ENCODE measurements at places on chromosomes 3 and 15.

DNA sequence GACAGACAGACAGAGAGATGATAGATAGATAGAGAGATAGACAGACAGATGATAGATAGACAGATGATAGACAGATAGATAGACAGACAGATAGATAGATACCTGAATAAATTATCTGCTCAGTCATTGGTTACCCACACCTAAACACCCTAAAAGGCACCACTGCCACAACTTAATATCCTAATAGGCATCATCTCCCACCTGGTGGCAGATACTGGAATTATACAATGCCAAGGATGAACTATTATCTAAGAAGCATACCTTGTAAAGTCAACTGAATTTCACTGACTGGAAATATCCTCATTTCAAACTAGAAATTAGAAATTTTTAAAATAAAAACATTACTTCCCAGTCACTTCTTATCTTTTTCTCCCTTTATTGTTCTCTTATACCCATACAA lies 19.4 kb upstream of the ATP8B4 start:
- no peak for DNase-seq

DNA sequence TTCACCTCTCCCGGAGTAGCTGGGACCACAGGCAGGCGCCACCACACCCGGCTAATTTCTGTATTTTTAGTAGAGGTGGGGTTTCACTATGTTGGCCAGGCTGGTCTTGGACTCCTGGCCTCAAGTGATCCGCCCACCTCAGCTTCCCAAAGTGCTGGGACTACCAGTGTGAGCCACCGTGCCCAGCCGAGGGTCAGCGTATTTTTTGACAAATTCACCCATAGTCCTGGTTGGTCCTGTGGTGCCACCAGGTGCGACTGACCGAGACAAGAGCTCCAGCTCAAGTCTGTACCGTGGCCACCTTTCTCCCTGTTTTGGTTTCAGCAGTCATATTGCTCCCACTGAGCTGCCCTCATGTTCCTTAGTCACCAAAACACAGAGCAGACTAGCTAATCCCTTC lies 8.8 kb downstream of the SLC51A start:
- no peak for DNase-seq

DNA sequence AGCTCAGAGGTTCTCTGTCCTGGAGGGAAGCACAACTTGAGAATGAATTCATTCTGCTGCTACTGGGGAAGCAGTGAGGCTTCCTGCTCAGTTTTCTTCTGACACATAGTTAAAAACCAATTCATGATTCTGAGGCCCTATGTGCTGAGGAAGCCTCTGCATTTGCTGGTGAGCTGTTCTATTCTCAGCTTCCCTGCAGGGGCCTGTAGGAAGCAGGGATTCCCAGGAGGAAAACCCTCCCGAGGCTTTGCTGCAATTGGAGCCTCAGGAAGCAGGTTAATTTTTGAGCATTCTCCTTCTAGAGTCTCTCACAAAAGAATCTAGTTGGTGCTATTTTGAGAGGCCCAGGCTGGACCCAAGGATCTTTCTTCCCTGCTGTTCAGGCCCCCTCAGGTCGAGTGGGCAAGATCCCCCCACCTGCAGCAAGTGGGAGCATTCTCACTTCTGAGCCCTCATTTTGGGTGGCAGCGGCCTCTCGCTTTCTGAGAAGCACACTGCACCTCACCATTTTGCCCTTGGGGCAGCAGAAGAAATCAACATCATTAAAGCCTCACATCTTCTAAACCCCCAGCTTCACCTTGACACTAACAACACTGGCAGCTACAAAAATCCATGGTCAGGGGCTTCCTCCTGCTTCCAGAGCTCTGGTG lies 197.5 kb upstream of the TSC22D2 start:
- no peak for DNase-seq

DNA sequence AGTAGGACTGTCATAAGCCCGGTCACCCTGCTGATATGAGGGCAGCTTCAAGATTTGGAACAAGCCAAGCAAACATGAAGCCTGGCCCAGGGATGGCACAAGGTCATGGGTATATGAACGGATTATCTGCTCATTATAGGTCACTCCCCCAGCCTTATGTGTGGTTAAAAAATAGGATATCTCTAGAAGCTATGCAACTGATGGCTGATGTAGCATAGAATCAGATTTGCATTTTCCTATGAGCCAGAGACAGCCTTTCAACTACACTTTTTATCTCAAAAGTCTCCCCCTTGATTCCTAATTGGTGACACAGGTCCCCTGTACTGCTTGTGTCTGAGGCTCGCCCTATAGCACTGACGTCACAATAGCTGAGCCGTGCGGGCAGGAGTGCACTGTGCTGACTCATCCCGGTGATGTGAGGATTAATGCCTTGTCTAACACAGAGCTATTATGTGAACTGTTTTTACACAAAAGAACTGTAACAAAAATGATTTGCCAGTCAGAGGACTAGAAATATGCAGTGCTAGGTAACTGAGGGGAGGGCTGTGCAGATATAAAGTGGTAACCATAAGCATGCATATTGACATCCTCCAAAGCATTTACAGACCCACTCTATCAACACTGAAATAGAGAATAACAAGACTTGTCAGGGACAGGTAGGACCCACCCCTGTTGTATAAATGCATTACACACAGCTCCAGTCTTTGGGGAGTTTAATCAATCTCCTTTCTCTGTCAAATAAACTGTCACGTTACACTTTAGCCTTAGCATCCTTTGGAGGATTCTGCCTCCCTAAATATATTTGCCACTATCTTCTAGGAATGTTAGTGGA lies 204.9 kb downstream of the TIGIT start:
- DNase-seq = no peak

GRCh38 chr15:100937171-100937570 lies 18.0 kb downstream of the LRRK1 start:
- no peak for DNase-seq

GRCh38 chr3:186687120-186687651 lies 21.4 kb downstream of the HRG start:
- no peak for DNase-seq

GRCh38 chr15:93348711-93349545 lies 259.9 kb upstream of the RGMA start:
- no peak for DNase-seq

GRCh38 chr3:184440151-184440550 lies 60.3 kb downstream of the CHRD start:
- no peak for DNase-seq

DNA sequence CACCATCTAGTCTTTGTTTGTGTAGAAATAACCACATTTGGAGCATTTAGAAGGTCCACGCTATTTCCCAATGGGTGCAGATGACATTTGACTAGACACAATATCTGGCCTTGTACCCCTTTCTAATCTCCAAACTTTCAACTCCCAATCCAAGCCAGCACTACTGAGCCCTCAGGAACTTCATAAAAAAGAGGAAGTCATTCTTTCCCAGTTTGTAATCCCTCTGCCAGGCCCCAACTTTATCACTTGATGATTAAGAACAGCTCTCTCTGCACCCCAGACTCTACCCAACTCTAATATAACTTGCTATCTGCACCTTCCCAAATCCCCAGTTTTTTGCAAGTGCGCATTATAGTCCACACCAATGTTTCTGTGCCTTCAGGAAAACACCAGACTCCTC lies 170.2 kb downstream of the KCNMB2 start:
- DNase-seq = no peak

GRCh38 chr3:24867783-24868182 lies 373.1 kb upstream of the THRB start:
- no peak for DNase-seq

GRCh38 chr3:76694063-76694462 lies 345.8 kb upstream of the ROBO2 start:
- no peak for DNase-seq

GRCh38 chr3:134333522-134334181 lies 40.6 kb downstream of the AMOTL2 start:
- peak; percentile 55 for DNase-seq

DNA sequence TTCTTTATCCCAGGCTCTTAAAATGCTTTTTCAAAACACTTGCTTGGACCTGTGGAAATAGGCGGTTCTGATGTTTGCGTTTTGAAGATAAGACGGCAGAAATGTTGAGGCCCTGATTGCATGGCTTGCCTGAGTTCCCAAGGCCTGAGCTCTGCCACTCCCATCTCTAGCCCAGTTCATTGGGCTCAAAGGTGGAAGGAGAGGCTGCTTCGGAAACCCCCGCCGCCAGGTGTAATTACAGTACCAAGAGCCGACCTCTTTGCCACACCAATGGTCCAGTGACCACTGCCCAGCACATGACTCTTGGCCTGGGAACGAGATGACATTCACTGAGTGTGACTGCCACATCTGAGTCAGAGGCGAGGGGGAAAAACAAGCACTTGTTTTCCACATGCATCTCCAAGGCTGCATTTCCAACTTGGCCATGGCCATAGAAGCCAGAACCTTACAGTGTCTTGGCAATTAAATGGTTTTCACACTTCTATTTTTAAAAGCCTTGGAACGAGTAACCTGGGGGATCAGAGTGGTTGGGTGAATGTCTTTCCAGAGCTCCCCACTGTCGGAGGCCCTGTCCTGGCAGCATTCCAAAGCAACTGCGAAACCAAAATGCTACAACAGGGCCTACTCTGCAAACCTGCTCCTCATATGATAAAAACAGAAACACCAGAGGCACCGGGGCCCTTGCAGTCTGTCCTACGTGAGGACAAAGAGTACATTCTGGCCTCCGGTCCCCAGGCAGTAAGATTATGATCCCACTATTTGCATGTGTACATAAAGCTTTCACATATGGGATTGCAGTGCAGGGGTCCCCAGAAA lies 63.8 kb upstream of the CGNL1 start:
- DNase-seq = no peak

GRCh38 chr3:101631098-101631796 lies 45.7 kb downstream of the ZBTB11 start:
- no peak for DNase-seq

DNA sequence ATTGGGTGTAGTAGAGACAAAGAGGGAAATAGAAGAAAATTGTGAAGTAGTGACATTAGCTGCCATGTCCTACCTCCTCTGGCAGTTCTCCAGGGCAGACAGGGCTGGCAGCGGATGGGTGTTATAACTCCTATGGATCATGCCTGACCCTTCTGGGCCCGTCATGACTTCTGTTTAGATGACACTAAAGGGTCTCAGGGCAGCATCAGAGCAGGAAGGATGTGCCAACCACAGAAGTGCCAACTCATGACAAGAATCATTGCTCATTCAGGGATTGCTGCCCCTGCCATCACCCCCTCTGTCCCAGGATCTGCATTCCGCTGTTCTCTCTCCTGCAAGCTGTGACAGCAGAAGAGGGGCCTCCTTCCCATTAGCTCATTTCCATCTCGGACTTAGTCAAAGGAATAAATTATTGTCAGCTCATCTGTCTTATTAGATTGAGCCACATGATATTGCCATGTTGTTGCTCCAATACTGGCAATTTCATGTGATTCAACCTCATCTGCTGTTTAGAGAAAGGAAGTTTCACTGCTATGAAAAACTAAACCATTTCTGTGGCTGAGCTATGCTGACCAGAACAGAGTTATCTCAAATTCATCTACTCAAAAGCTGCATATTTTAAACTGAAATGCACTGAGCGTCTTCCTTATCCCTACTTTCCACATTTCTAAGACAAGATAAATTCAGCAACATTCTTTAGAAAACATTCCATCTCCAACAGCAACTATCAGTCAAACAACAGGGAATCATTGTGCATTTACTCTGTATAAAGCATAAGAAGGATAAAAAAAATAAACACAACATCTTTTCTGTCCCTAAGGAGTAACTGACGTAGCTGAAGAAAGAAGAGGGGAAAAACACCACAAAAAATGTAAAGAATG lies 271.6 kb downstream of the FHIT start:
- no peak for DNase-seq

DNA sequence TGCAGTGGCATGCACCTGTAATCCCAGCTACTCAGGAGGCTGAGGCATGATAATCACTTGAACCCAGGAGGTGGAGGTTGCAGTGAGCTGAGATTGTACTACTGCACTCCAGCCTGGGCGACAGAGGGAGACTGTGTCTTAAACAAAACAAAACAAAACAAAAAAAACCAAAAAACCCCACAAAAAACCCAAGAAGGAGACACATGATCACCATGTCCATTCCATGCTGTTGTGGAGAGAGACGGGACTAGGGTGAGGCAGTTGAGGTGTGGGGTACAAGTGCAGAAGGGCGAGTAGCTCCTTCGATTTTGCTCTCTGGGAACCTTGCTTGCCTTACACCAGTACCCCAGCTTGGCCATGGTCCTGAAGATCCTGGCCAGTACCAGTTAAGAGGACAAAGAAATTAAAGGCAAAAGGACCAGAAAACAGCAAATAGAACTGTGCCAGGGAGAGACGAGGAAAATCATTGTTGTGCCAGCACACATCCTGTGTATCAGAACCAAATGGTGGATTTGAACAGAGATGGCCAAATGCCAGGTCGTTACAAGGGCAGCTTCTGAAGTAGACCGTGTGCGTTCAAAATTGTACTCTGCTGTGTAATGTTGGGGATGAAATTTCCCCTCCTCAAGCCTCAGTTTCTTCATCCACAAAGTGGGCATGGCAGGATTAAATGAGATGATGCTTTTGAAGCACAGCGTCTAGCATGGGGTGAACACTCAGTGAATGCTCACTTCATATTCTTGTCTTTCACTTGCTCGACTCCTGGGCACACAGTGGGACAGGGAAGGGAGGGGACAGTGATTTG lies 42.9 kb upstream of the CTSH start:
- DNase-seq = no peak

DNA sequence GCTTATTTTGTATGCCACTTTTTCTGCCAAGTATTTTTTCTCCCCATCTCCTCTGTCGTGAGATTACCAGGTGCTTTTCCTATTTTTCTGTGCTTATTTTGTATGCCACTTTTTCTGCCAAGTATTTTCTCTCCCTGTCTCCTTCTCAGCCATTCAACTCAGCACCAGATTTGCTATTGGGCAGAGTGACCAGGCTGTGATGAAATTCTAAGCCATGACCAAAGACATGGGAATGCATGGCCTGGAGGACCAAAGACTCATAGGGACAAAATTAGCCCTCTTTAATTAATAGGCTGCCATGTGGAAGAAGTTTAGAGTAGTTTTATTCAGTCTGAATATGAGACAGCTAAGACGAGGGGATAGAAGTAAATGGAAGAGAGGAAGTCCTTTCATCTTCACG lies 257.4 kb downstream of the SQOR start:
- DNase-seq = no peak

DNA sequence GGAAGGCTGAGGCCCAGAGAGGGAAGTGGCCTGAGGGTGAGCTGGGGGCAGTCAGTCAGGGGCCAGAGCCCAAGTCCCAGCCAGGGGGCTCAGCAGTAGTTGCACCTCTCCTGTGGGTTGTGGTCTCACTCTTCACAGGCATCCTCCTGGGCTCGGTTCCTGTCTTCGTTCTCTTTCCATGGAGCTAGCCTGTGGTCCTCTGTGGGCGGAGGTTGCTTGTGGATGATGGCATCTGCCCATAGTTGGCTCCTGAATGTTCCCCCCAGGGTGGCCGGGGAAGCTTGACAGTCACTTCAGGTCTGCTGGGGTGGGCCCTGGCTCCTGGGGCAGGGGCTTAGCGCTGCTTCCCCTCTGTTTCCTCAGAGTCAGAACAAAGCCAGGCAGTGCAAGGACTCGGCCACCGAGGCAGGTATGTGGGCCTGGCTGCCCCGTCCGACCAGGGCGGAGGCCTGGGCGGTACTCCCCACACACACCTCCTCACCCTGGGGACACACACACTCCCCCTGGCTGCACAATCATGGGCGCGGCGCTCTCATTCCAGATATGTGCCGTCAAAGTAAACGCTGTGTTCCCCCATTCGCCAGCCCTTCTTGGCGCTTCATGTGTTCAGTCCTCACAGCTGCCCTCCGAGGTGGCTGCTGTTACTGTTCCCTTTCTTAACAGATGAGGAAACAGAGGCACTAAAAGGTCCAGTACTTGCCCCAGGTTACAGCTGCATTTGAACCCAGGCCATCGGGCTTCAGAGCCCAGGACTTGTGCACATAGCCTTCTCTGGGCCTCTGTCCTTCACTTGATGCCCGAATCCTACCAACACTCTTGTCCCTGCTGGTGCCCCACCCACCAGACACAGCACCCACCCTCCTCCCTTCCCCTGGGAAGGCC lies 34.5 kb downstream of the PSTPIP1 start:
- DNase-seq = peak; percentile 35

All from ureter (tissue), 1 donor.